ENCODE measurements at places on chromosomes 3 and 15.
A peak's percentile ranks its signal among the peaks of the same experiment; 100 is the strongest.

GRCh38 chr15:29638781-29639180 lies 183.5 kb downstream of the TJP1 start:
- no peak for DNase-seq

DNA sequence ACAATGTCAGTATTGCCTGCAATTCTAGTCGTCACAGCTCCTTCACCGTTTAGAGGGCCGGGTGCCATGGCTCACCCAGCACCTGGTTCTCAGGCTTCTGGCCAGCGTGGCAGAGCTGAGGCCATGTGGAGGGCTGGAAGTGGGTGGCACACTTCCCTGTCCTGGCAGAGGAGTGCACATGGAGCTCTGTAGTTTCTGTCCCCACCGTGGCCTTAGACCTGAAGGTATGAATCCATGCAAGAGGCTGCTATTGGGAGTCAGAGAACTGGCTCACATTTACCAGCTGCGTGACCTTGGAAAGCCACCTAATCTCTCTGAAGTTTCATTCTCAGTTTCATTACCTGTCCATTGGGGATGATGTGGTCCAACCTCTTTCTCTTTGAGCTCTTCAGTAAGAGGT lies 22.2 kb downstream of the EPHB1 start:
- DNase-seq = no peak

DNA sequence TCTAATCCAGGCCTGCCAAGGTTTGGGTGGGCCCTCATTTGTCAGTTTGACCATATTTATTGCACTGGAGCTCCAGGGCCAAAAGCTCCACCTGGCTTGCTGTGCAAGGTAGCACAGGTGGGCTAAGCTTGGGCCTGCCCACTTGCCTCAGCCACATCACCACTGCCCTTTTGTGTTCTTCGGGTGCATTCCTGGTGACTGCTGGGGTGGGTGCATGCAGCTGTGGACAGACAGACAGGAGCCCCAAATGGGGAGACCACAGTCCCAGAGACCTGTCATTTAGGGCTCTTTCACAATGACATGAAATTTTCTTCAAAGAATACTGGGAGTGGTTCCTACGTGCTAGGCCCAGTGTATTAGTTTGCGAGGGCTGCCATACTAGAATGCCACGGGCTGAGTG lies 2.7 kb downstream of the MESP2 start:
- DNase-seq = no peak

GRCh38 chr15:66387163-66388042 lies 691 bp downstream of the MAP2K1 start:
- DNase-seq = peak; percentile 60
